ENCODE measurements at places on chromosomes 4 and X.
A peak's percentile ranks its signal among the peaks of the same experiment; 100 is the strongest.

GRCh38 chrX:16931371-16931770 lies 15.1 kb upstream of the REPS2 start:
- DNase-seq: no peak

DNA sequence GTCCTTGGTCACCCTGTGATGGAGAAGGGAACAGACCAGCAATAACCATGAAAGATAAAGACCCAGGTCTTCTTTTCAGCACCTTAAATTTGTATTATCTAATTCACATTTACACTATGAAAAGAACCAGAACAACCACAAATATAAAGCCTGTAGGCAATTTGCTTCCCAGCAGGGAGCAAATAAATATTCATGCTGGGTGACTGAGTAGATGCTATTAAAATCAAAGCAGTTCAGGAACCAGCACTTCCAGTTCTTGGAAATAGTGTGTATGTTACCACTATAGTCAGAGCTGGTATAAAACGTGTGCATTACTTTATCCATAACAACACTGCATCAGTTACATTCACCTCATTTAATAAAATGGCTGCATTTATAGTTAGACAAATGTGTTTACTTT lies 177.8 kb upstream of the ETNPPL start:
- DNase-seq: no peak

GRCh38 chr4:16157609-16158503 lies 68.4 kb downstream of the TAPT1 start:
- no peak for DNase-seq

DNA sequence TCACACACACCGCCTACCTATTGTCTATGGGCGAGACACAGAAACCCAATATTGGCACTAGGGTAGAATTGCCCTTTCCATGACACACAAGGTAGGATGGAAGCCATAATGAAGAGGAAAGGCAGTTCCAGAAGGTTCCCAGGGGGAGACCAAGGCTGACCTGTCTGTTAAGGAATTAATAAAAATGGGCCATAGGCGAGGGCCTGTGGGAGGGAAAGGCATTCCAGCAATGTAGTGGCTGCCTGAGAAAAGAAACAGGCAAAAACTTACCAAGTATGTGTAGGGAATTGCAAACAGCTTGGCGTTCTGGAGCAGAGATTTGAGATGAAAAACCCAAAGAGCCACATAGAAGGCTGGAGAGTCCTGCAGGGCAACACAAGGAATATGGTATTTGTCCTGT lies 19.1 kb downstream of the MAGED2 start:
- DNase-seq: no peak

DNA sequence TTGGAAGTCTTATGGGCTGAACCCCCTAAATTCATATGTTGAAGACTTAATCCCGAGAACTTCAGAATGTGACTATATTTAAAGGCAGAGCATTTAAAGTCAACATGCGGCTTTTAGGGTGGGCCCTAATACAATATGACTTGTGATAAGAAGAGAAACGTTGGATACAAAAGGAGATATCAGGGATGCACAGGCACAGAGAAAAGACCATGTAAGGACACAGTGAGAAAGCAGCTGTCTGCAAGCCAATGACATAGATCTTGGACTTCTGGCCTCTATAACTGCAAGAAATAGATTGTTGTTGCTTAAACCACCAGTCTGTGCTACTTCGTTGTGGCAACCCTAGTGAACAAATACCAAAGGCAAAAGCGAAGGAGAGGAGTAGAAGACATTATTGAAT lies 42.2 kb downstream of the GABRG1 start:
- no peak for DNase-seq

DNA sequence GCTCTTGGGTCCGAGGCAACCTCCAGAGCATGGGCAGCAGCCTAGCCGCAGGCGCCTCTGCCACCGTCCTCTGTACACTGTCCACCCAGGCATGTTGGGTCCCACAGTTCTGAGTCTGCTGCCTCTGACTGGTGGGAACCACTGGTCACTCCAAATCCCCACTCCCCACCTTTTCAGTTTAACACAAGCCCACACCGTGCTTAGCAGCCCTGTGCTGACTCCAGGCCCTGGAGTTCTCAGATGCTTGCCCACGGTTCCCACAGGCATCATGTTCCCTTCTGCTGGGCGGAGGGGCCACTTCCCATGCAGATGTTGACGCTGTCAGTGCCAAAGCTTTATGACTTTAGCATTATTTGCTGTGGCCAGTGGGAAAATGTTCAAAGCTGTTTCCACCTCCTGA lies 104.5 kb downstream of the SCD5 start:
- no peak for DNase-seq

- DNase-seq: no peak
These were observed 1049.2 kb upstream of the INTU start for GRCh38 chr4:126583509-126583908.

DNA sequence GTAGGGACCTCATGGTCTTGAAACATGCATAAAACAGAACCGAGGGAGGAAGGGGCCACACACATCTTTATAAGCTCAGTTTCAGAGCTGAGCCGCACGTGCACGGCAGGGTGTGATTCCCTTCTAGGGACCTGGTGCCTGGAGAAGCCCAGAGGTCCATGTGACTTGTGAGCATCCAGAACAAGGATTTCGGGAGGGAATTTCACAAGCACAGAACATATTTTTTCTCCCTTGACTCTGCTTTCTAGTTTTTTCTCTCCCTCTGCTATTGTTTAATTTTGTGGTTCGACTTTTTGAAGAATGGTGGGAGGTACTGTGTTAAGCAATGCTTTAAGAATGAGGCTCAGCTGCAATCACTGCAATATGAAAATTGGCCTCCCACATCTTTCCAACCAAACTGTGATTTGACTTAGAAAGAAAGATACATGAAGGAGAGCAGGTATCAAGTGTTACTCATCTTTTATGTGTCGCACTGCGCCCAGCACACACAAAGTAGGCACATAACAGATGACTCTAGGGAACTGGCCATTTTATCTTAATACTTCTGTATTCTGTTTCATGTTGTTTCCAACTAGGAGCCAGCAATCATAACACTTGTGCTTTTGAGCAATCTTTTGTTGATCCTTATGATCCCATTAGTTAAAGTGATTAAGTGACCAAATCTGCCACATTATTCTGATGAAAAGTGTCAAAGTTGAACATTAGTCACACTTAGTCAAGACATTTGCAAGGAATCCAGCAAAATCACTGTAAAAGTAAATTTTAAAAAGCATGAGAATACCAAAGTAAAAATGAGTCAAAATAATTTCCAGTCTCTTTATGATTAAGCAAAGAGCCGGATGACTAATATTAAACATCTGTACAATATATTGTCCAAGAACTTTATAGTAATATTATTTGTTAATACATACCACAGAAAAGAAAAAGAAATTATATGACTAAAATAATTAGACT lies 86.4 kb downstream of the SHISA3 start:
- DNase-seq: no peak

DNA sequence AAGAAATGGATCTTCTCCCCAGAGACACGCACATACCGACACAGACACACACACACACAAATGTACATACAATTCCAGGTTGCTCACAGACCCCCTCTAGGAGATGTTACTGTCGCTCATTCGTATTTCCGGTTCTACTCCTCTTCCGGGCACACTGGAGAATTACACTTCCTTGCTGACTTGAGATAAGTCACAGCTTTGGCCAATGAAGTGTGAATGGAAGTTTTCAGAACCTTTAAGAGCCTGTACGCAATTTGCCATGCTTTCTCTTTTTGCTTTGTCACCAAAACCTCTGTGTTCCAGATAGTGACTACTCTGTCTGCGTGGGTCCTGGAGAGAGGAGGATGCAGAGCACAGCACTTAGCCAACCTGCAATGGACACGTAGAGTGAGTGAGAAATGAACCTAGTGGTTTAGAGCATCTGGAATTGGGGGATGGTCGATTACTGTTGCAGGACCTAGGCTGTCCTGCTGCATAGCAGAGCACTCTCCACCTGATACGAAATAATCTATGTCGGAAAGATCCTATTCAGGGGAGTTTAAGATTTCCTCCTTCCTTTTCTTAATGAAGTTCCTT lies 239.5 kb upstream of the TET2 start:
- DNase-seq: no peak

GRCh38 chrX:108245462-108245861 lies 153.9 kb downstream of the ATG4A start:
- no peak for DNase-seq

GRCh38 chr4:114386637-114387233 lies 211.9 kb upstream of the UGT8 start:
- DNase-seq: no peak

- DNase-seq: peak; percentile 80
These were observed 4.3 kb downstream of the BLOC1S4 start for GRCh38 chr4:6720202-6720699.

GRCh38 chr4:88962396-88962795 lies 94.6 kb downstream of the FAM13A start:
- no peak for DNase-seq

- DNase-seq: no peak
These were observed at the start of gene UGT2B17 for GRCh38 chr4:68576272-68577125. Gene UGT2B17 (minus strand): TSS chr4:68576322. CDS start chr4:68568484, 7,838 bp downstream.

DNA sequence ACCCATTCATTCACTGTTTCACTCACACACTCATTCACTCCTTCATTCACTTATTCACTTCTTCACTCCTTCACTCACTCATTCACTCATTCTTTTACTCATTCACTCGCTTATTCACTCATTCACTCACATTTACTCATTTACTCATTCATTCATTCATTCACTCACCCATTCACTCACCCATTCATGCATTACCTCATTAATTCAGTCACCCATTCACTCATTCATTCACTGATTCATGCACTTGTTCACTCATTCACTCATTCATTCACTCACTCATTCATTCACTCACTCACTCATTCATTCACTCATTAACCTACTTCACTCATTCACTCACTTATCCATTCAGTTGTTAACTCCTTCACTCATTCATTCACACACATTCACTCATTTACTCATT lies 70.8 kb downstream of the STK32B start:
- DNase-seq: no peak

GRCh38 chr4:172657081-172657480 lies 511.5 kb upstream of the GALNT7 start:
- DNase-seq: no peak

GRCh38 chrX:149982310-149982709 lies 44.0 kb upstream of the EOLA2 start:
- no peak for DNase-seq

DNA sequence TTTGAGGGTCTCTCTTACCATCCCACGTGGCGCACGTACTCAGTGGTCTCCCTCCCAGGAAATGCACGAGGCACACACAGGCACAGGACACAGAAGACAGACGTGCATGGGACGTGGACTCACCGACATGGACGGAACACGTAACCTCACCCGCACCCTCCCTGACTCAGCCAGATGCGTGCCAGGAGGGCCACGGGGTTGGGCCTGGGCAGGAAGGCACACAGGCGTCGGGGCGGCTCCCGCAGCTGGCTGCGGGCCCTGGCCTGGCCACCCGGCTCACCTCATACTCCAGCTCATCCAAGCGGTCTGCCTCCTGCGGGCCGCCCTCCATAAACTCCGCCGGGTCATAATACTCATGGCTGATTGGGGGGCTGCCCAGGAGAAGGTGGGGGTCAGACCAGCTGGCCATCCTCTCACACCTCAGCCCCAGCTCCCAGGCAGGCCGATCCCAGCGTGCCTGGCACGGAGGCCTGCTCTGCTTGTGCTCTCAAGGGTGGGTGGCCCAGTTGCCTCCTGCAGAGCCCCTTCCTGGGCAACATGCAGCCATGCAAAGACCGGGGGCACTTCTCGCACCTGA lies 12.6 kb downstream of the SSR4 start:
- no peak for DNase-seq

GRCh38 chrX:151712253-151712652 lies 3.6 kb upstream of the FATE1 start:
- DNase-seq: no peak

GRCh38 chr4:3411676-3412075 lies 30.1 kb upstream of the HGFAC start:
- DNase-seq: no peak

DNA sequence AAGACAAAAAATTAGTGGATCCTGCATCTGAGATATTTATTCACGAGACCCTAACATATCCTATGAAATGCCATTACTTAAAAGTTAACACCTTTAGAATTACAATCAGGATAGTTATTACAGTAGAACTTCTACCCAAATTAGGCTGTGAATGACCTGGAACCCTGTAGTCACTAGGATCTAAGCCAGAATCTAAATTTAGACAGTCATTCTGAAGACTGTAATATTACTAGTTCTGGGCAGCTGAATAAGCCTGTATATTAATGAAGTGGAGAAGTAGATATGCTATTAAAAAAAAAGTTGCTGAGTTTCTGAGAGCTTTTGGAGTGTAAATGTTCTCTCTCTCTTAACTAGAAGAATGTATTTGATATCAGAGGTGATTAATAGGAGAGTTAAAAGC lies 67.0 kb downstream of the FAM13A start:
- DNase-seq: no peak

- no peak for DNase-seq
These were observed 1753.7 kb upstream of the AGA start for GRCh38 chr4:179195887-179196286.

DNA sequence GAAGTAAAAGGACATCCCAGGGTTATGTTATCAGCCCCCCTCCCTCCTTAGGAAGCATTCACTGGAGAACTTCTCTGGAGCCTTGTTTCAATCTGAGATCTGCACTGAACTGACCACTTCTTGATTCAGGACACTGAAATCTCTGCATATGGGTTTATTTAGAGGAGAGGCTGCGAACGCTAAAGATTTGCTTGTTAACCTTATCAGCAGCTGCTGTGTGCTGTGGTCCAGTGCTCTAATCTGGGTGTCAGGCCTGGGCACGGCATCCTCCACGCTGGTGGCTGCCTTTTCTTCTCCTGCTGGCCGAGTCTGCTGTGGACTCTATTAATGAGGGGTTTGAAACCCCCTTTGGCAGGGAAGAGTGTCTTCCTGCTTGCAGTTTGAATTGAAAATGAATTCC lies 1094.7 kb upstream of the TENM3 start:
- DNase-seq: no peak

DNA sequence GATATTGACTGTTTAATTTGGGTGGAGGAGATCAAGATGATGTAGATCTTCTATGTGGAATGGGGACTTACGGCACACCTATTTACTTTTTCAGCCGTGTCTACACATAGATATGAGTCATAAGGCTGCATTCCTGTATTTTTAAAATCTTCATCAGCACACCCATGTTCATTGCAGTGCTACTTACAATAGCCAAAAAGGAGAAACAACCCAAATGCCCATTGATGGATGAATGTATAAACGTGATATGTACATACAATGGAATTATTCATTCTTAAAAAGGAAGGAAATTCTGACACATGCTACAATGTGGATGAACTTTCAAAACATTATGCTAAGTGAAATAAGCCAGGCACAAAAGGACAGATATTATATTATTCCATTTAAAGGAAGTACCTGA lies 98.6 kb downstream of the AASDH start:
- DNase-seq: no peak
